ENCODE measurements at places on chromosomes 1 and 21. TPM values are rescaled to one million over a fixed set of nuclear protein-coding genes. Genes with fewer than 3 reads are reported as not detected.
A peak's percentile ranks its signal among the peaks of the same experiment; 100 is the strongest.

- no peak for DNase-seq
These were observed 639.5 kb upstream of the ADAMTS5 start for GRCh38 chr21:27606422-27606821.

DNA sequence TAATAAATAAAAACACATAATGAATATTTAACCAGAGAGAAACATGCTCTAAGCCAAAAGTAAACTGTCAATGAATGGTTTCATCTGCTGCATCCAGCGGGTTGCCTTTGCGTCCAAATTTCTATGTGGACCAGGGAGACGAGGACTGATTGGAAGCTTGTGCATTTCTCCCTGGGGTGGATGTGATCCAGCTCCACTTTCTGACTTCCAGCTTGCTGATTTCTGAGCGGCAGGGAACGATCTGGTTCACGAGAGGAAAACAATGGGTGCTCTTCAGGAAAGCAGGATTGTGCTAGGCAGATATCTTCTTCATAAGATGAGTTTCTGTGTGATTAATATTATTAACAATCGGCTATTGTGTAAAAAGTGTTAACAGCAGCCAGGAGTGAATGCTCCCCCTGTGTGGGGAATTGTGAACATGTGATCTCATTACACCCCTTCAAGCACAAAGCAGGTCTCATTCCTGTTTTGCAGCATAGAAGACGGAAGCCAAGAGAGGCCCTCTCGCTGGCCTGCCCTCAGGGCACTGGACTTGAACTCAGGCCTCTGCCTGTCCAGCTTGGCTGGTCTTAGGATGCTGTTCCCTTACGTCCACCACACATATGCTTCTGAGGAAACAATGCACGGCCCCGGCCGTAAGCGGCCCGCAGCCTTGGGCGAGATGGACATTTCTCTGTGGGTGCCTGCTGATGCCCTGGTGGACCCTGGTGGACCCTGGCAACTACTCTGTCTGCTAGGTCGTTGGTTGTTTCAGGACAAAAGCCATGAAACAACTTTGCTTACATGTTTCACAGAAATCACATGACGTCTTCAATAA, 183.4 kb upstream of the C1orf174 start:
- no peak for DNase-seq

Gene TENT5C
- total RNA-seq: 36.3 TPM

GRCh38 chr1:43438953-43439581, 14.7 kb downstream of the HYI start:
- no peak for DNase-seq

DNA sequence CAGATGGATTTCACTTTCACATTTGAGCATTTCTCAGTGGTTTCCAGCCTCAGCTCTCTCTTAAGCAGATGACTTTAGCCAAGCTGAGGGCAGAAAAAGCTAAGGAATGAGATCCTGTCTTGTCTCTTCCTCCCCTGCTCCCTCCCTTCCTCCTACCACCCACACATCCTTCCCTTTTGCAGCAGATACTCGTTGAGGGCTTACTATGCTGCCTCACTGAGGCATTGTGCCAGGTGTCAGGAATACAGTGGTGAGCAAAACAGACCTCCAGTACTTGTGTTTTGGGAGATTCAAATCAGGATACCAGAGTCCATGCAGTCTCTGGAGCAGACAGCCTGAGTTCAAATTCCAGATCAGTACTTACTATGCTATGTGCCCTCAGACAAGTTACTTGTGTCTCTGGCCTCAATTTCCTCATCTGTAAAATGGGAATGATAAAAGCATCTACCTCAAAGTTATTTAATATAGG, 43.2 kb downstream of the KIF26B start:
- no peak for DNase-seq

DNA sequence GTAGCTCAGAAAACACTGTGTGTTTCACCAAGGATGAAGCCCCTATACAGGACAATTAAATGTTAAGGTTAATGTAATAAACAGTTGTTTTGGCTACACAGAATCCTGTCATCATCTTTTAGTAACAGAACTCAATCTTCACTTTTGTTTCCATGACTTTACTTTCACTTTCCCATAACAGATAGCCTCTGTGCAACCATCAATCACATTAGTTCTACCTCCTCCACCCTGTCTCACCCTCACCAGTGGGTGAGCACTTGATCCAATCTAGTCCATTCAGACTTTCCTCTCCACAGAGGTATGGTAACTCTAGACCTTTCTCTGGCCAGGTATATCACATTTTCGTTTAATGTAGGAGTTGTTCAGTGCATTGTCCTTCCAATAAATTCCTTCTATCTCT, 1018.5 kb downstream of the ADGRL2 start:
- peak; percentile 2 for DNase-seq

Gene LCE3D
- total RNA-seq: not detected

DNA sequence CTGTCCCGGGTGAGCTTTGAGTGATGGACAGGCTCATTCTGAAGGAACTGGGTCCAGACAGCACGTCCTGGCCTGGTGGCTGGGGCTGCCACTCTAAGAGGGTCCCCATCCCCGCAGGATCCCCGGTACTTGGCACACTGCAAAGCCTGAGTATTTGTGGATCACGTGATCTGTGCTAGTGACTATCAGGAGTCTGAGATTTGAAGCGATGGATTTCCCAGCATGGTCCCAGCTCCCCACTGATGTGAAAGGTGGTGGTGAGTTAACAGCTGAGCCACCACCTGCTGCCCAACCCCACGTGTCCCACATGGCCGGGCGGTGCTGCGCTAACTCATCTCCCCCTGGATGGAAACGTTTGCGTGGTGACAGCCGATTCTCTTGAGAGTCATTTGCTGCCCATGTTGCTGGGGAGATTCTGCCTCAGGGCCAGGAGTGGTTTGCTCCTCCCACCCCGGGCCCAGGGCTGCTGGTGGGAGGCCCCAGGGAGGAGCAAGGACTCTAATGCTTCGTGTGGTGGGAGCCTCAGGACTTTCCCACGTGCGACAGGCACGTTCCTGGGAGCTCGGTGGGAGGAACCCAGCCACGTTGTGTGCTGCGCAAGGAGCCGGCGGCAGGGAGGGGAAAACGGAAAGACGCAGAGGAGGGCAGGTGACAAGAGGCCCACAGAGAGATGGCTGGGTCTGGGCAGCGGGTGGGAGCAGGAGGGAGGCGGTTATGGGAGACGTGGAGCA, 15.1 kb downstream of the FAAP20 start:
- no peak for DNase-seq

Measured in activated T-cell treated with anti-CD3 and anti-CD28 coated beads, Interleukin-2, amount 50 U/mL, for 72 hours (primary cell).